Fibroblast of skin of right quadriceps (primary cell): ENCODE measurements at places on chromosomes 2 and 18.

DNA sequence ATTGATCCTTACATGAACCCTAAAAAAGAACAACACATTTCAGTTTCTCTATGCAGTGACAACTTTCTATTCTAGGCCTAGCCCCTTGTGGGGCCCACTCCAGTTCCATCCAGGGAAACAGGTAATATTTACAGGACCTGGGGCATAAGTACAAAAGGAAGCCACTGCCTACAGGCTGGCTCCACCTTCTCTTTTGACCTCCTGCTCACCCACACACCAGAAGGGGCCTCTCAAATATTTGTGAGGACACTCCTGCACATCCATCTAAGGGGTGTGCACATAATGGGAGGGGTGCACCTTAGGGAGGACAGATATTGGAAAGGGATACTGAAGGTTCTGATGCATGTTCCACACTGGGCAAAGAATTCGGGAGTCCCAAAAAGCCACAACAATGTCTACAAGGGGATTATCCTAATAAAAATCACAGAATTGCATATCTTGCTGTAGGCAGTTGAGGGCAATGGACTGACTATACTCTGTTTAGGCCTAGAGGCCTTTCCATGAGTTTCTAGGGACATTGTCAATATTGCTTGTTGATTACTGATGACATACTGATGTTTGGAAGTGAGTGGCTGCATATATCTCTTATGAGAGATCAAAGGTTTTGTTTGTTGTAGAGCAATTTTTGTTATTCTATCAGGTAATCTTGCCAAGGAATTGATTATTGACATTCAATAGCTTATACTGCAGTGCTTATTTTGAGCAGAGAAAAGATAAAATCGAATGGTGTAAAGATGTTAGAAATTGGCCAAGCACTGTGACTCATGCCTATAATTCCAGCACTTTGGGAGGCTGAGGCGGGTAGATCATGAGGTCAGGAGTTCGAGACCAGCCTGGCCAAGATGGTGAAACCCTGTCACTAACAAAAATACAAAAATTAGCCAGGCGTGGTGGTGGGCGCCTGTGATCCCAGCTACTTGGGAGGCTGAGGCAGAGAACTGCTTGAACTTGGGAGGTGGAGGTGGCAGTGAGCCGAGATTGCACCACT is 23.8 kb upstream of the HNRNPA3 start:
- no peak for DNase-seq

DNA sequence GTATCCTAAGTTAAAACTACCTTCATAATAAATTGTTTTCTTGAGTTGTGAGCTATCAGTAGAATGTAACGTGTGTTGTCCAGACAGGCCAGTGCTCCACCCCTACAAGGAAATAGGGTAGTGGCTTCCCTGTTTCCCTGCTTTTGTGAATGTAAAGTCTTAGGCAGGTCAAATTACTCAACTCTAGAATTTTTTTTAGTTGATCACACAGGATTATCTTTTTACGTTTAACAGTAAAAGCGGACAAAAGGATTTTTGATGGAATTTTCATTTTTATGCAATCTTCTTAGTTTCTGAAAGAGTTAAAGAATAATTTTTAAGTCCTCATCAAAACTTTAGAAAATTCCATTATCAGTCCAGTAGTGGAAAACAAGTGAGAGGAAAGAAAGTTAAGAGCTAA is 38.2 kb downstream of the GPD2 start:
- DNase-seq: no peak

GRCh38 chr18:67276638-67277037 is 239.9 kb downstream of the DSEL start:
- DNase-seq: peak; percentile 28

- peak; percentile 6 for DNase-seq
Observed at GRCh38 chr2:97722227-97722626, 8.9 kb downstream of the ZAP70 start.

GRCh38 chr2:222653280-222653679 is 2.6 kb downstream of the FARSB start:
- no peak for DNase-seq

- peak; percentile 82 for DNase-seq
Observed at GRCh38 chr2:218397820-218398436, 1.7 kb upstream of the CTDSP1 start.
